ENCODE measurements at places on chromosomes 6 and 20.

DNA sequence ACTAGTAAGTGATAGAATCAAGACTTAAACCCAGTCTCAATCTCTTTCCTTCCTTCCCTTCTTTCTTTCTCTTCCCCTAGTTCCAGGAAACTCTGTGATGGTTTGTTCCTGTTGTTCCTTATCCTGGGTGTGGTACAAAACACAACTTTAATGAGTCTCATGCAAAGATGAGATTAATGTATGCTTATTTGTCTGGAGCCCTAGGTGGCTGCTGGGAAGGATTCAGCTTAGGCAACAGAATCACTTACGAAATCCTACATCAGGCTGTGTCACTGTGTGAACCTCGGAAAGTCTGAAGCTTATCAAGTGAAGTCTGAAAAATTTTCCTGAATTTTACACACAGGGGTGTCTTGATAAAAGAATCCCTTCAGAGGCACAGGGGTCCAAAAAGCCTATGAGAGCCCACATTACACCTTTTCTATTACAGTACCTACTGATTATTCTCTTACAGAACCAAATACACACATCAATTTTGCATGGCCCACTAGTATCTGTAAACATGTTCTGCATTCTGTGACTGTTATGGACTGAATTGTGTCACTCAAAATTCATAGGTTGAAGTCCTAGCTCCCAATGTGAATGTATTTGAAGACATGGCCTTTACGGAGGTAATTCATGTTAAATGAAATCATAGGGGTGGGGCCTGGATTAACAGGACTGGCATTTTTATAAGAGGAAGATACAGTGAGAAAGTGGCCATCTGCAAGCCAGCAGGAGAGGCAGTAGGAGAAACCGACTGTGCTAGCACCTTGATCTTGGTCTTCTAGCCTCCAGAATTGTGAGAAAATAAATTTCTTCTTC, 144.7 kb downstream of the MYB start:
- DNase-seq: no peak

GRCh38 chr6:20691185-20691584, 156.9 kb downstream of the CDKAL1 start:
- DNase-seq: peak; percentile 49

GRCh38 chr6:170429450-170429849, 122.9 kb downstream of the FAM120B start:
- no peak for DNase-seq

GRCh38 chr6:33028220-33028849, 18.9 kb upstream of the HLA-DOA start:
- no peak for DNase-seq

- DNase-seq: no peak
These were observed 474.0 kb downstream of the TFAP2B start for GRCh38 chr6:51292659-51293058.

DNA sequence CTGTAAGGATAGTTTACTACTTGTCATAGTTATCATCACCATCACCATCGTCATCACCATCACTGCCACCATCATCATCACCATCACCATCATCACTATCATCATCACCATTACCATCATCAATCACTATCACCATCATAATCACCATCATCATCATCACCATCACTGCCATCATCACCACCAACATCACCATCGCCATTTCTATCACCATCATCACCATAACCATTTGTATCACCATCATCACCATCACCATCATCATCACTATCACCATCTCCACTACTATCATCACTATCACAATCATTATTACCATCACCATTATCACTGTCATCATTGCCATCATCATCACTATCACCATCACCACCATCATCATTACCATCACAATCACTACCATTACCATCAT, 655.5 kb upstream of the DEFB115 start:
- no peak for DNase-seq

DNA sequence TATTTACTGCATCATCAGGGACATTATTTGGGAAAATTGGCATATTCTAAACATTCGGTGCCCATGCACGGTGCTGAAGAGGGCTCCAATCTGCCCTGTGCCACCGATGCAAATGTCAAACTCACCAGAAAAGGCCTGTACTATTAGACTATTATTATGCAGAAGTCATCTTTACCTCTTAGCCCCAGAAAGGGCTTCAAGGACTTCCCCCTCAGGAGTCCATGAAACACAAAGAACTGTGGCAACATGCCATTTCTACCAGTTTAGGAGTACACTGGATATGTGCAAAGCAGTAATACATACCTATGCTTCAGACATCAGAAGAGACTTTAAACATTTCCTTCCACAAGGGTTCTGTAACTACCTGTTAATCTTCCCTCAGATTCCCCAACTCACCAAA, 8.6 kb downstream of the DIDO1 start:
- DNase-seq: no peak

GRCh38 chr6:48084201-48084600, 26.8 kb downstream of the PTCHD4 start:
- DNase-seq: no peak

DNA sequence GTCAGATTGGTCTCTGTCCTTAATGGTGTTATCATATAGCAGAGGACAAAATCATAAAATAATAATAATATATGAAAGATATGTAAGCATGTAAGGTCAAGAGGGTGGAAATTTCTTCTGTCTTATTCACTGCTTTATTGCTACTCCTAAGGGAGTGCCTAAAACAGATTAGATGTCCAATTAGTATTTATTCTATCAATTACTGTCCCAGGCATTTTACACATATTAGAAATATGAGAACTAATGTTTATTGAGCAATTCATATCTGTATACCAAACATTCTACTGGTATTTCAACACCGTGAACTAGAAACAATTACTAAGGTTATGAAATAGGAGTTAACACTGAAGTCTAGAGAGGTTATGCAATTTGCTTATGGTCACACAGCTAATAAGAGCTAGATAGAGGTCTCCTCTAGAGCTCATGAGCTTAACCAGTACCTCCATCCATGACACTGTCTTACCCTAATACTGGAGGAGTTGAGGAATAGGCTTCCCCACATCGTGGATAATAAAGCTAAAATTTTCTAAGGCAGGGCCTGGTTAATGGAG, 302.3 kb downstream of the PLCB1 start:
- DNase-seq: no peak

GRCh38 chr6:24659561-24659960, 7.1 kb downstream of the TDP2 start:
- no peak for DNase-seq

Measured in NCI-H187 (cell line).